ENCODE measurements at places on chromosomes 7 and 10.

- no peak for DNase-seq
Measured at GRCh38 chr7:43479042-43479441, 103.9 kb upstream of the STK17A start.

GRCh38 chr7:86949052-86949778, 110.2 kb downstream of the ELAPOR2 start:
- no peak for DNase-seq

DNA sequence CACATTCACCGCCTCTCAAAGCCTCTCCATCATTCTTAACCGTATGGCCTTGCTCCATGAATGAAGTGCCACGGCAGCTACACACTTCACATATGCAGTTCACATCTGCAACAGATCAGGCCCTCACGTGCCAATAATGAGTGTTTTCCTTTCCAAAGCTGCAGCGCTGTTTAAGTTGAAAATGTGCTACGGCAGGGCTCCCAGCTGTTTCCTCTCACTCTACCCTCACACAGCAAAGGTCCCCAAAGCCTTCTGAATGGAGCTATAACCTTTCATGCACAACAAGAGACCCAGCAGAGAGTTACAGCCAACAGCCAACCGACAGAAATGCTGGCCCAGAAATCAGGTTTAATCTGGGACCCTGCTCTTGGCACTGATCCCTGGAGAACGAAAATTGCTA, 236.1 kb downstream of the ELMO1 start:
- DNase-seq = no peak

DNA sequence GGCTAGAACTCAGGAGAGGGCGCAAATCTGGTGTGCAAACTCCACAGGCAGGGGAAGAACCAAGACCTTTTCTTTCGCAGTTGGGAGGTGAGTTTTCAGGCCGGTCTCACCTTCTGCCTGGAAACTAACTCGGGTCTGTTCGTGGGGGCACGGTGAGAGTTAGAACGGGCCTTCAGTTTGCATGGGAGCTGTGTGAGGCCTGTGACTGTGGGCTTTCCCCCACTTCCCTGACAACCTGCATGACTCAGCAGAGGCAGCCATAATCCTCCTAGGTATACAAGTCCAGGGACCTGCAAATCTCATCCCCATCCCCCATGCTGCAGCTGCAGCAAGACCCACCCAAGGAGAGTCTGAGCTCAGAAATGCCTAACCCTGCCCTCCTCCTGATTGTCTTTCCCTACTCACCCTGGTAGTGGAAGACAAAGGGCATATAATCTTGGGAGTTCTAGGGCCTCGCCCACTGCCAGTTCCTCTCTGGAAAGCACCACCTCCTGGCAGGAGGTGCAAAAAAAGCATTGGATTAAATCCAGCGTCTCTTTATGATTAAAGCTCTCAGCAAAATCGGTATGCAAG, 194.9 kb upstream of the ETV1 start:
- DNase-seq = no peak

DNA sequence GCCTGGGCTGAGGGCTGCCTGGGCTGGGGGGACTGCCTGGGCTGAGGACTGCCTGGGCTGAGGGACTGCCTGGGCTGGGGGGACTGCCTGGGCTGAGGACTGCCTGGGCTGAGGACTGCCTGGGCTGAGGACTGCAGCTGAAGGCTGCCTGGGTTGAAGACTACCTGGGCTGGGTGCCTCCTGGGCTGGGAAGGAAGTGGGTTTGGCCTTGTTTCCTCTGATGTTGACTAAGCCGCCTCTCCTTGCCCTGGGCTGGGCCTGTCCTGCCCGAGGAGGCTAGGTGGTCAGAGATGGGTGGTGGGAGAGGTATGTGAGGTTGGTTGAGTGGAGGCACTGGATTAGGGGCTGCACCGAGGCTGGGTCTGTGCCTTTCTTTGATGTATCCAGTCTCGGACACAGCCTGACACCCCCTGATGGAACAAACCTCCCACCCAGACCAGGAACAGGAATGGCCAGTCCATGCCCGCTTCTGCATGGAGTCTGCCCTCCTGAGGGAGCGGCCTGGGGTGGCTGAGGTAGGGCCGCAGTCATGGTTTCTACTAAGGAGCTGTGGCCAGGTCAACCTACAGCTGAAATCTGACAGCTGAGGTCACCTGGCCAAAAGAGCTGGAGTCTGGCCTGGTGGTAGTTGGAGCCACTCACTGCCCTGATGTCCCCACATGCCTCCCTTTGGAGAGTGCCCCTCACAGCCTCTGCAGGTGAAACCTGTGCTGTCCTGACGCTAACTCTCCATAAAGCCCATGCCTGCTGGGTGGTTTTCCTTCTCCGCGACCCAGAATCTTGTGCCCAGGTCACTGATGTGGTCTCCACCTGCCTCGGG, 22.3 kb downstream of the SCART1 start:
- DNase-seq = no peak

DNA sequence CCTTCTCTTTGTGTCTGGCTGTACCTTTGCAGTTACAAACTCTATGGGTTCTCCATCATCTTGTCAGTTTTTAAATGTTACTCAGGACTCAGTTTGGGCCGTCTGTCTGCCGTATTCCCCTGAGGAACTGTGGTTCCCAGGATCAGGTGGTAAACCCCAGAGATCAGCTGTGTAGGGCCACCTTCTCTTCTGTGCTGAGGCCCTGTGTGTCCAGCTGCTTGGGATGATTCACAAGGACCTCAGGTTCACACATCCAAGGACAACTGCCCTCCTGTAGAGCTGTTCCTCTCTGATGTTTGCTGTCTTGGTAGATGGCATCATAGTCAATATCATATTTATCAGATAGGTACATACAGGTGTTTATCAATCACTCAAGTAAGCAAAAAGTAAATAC, 24.5 kb downstream of the CUL1 start:
- DNase-seq = no peak

DNA sequence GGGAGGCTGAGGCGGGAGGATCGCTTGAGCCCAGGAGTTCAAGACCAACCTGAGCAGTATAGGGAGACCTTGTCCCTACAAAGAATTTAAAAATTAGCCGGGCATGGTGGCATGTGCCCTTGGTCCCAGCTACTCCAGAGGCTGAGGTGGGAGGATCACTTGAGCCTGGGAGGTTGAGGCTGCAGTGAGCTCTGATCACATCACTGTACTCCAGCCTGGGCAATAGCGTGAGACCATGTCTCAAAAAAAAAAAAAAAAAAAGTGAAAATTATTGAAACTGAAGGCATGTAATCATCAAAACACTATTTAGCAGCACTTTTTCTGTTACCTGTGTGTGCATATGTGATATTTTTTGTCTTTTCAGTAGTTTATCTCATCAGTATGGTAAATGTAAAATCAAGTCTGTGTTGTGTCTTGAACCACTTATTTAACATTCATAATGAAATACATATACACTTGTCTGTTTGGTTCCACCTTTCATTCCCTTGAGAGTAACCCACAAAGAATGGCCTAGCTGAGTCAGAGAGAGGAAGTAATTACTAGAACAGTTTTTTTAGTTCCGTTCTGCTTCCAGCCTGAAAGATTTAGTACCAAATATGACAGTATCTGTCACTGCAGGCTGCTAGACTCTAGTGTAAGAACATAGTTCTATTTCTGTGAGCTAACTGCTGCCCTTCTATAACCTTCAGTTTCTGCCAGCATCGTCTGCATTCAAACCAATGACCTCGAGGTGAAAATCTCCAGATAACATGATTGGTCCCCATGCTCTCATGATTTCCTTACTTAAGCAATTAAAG, 68.6 kb downstream of the MMRN2 start:
- no peak for DNase-seq

- DNase-seq = no peak
Measured at GRCh38 chr7:70306173-70306572, 707.9 kb downstream of the AUTS2 start.

DNA sequence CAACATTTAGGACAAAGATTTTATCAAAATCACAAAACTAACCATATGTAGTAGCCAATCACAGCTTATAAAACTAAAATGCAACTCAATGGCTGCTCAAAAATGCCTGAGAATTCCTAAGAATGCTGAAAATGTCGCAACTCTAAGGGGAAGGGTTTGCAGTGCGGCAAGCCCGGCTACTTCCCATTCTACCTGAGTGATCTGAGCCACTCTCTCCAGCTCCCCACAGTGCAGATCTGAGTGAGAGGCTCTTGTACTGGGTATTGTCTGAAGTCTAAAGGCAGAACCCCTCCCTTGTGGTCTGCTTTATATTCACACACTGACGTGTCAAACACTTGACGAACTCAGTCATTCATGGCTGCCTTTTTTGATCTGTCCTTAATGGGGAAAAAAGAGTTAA, 28.9 kb downstream of the RAB11FIP2 start:
- DNase-seq = no peak

DNA sequence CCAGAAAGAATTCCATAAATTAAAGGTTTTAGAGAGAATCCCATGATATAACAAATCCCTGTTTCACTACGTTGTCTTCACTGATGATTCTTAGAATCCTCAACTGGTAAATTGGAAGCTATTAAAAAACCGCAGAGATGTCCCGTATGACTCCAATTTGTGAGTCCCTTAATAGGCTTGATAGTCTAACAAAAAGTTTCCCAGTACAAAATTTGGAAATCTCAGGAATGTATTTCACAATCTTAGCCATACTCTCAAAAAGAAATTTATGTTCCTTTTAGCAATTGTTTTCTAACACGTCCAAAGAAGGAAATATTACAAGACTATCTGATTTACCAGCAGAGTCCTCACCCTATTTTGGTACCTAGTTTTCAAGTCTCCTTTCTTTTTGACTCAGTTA, 2.5 kb downstream of the TES start:
- no peak for DNase-seq

- no peak for DNase-seq
Measured at GRCh38 chr10:30553626-30554439, 75.7 kb downstream of the LYZL2 start.

DNA sequence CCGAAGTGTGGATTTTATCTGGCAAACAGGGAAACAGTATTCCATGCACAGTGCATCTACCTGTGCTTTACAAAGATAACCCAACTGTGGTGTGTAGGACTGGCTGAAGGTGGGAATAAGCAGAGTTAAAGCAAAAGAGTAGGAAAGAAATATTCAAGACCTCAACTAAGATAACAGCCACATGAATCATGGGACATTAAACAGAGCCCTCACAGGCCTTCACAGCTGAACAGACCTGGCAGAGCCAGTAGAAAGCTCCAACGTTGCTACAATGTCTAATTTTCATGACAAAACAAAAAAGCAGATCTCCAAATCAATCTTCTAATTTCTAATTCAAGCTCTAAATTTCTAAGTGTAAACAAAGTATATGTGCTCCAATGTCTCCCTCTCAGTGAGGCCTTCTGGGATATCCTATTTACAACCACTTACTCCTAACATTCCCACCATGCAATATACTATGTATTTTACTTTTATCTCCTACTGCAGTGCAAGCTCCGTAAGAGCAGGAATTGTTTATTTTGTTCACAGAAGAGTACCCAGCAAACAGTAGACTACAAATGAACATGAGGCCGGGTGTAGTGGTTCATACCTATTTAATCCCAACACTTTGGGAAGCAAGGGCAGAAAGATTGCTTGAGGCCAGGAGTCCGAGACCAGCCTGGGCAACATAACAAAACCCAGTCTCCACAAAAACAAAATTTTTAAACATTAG, 63.5 kb downstream of the UBE2H start:
- DNase-seq = no peak

DNA sequence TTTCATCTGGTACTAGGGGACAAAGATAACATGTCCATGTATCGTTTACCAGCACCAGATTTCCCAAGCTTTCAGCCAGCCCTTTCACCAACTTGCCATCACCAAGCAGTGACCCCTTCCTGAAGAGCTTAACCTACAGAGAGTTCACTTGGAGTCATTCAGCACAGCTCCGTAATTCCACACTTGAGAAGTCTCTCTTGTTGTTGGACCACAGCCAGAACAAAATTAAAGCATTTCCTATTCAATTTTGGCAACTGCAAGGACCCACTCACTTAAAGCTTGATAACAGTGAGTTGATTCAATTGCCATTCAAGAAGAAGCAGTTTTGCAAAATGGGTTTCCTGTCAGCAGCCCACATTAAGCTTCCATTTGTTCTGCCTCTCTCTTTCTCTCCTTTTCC, 88.5 kb upstream of the LRRTM3 start:
- no peak for DNase-seq

- DNase-seq = no peak
Measured at GRCh38 chr10:48802611-48803071, 118.0 kb downstream of the WDFY4 start.

DNA sequence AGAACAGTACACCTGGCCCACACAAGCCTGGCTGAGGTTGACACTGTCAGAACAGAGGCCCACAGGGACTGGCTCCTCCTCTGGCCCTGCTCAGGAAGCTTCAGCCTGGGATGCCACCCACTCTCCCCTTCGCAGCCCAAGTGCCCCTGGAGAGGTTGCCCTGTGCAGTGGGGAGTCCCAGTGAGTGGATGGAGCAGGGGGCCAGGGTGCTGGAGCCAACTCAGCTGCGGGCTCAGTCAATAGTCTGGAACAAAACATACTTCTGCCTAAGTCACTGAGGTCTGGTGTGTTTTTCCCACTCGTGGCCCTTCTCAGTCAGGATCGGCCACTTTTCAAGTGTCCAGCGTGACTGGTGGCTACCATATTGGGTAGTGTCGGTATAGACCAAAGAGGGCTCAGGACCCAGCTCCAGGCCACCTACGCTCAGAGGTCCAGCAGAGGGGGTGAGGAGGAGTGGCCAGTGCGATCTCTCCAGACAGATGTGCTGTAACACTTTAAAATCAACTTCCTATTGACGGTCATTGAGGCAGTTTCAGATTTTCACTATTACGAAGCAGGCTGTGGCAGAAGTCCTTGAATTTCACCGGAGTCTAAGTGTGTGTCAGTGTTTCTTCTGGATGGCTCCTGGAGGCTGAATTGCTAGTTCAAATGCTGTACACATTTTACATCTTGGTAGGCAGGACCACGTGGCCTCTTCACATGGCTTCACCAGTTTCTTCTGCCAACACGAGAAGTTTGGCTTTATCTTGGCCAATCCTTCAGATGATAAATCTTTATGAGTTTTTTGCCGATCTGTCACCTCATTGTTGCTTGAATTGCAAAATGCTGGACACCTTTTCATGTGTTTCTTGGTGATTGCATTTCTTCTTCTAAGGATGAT, 994 bp upstream of the GCK start:
- no peak for DNase-seq

GRCh38 chr10:101902032-101902819, 58.6 kb upstream of the KCNIP2 start:
- DNase-seq = no peak

DNA sequence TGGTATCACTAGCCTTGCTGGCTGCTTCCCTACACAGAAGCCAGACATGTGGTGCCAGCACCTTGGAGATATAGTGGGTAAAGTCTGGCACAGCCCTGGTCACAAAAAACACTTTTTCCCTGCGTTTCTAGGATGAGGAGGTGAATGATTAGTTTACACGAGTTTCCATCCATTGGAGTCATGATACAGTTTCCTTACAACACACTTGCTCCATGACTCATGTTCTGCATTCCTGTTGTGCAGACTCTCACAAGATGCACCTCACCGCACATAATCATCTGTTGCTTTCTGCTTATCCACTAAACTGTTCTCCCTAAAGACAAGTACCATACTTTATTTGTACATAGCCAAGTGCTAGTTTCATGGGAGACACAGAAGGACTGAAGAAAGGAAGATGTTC, 747.1 kb upstream of the GALNT17 start:
- DNase-seq = no peak

- no peak for DNase-seq
Measured at GRCh38 chr10:30127120-30127541, 67.7 kb upstream of the JCAD start.

Data from NCI-H1105 (cell line).